ENCODE measurements at places on chromosomes 6 and 20.

DNA sequence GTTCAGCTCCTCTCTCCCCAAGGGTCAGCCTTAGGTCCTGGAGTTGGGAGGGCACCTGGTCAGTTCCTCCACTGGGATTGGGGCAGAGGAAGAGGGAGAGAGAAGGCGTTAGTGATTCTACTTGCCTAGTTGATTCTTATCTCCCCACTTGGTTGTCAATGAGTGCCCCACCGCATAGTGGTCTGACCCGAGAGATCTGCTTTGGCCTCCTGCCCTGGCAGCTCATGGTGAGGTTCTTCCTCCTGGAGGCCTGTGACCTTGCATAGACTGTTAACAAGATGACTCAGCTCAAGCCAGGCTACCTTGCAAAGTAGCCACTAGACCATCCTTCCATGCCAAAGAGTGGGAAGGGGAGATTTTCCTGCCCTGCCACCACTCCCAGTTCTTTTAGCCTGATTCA is 160.6 kb downstream of the TMEM200A start:
- DNase-seq, result no peak

DNA sequence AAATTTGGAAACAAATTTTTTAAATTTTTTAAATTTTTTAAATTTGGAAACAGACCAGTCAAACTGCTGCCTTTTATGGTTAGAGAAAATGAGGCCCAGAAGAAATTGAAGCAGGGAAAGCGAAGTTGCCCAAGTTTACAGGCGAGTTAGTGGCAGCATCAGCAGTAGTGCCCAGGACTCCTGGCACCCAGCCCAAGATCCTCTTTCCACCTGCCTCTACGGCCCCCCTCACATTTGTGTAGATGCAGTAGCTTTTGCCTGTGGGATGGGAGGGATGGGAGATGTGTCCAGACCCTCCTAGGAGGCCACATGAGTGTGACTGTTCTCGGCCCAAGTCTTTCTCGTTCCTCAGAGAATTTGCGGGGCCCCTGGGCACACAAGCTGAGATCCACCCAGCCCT is 49.8 kb downstream of the HNF4A start:
- no peak for DNase-seq

DNA sequence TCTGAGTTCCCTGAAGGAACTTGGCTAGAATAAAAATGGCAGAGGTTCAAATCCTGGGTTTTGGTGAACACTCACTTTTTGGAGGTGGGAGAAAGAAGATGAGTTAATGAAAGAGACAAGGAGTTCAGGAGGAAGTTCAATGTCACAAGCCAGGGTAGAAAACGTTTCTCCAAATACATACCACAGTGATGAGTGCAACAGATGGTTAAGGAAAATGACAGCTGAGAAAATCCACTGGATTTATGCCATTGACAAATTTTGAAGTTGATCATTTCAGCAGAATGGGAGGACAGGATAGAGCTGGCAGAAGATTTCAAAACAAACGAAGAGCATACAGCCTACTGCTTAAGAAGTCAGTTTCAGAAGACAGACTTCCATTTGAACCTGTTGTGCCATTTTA is 122.7 kb downstream of the GFRAL start:
- no peak for DNase-seq

DNA sequence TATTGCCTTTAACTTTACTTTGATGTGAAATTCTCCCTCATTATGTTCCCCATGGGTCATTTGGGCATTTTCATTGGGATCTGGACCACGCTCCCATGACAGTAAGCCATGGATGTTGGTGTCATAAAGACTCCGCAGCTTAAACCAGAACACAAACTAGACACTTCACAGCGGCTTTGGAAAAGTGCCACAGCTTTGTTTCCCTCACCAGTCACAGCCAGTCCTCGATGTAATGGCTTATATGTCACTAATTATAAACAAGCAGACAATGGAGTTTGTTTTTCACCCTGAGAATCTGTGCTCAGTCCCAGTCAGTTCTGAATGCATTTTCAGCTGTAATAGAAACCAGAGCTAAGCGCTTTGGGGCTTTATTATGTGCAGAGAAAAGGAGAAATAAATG is 23.2 kb upstream of the DAAM2 start:
- DNase-seq, result no peak

DNA sequence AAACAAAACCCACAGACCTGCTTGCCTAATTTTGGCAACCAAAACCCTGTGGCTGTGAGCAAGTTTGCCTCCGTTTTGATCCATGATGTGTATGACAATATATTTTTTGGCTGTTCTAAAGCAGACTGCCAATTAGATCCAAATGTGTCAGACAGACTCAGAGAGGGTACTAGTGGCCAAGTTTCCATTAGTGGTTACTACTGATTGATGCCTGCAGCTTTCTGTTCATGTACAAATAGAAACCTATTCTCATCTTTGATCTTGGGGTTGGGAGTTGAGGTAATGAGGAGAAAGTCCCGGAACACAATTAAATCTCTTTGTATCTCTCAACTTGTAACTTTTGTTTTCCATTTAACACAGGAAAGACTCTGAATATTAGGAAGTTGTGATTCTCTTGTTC is 100.9 kb downstream of the RNF144B start:
- DNase-seq, result no peak

- no peak for DNase-seq
Measured at GRCh38 chr6:9116026-9116425, 680.7 kb upstream of the SLC35B3 start.

DNA sequence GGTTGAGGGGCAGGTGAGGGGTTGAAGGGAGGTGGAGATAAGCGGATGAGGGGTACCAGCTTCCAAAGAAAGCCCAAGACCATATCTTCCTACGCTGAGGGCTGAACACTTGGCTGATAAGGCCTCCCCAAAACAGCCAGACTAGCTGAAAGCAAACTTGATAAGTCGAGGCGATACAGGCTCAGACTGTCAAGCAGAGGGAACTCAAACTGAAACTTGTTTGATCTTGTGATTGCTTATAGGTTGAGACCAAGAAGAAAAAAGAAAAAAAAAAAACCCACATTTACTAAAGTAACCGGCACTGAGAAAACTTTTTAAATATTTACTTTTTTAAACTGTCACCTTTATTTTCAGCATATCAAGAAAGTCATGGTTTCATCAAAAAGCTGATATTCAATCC is 73.6 kb downstream of the TRERF1 start:
- DNase-seq, result no peak
